ENCODE measurements at places on chromosomes 4 and X.

DNA sequence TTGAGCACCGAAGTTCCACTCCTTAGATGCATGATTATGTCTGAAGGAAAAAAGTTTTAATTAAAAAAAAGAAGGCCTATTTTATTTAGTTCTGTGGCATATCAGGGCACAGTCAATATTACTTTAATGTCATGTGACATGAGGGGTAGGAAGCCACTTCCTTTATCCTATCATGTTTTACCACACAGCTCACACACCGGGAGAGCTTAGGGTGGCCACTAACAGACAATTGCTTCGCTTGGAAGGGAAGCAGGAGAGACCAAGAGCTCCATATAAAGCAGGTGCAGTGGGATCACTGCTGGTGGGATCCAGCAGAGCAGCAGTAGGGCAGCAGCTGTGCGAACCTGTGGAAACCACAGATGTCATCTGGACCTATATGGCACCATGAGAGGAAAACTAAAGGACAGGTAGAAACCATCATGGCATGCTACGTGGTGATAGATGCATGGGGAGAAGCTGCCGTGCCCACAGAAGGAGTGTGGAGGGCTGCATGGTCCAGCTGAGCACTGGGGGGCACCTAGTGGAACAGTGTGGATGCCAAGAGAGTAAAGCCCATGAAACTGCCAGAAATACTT, 52.0 kb downstream of the DTHD1 start:
- no peak for DNase-seq

GRCh38 chr4:143575331-143575730, 61.8 kb downstream of the SMARCA5 start:
- DNase-seq = no peak

DNA sequence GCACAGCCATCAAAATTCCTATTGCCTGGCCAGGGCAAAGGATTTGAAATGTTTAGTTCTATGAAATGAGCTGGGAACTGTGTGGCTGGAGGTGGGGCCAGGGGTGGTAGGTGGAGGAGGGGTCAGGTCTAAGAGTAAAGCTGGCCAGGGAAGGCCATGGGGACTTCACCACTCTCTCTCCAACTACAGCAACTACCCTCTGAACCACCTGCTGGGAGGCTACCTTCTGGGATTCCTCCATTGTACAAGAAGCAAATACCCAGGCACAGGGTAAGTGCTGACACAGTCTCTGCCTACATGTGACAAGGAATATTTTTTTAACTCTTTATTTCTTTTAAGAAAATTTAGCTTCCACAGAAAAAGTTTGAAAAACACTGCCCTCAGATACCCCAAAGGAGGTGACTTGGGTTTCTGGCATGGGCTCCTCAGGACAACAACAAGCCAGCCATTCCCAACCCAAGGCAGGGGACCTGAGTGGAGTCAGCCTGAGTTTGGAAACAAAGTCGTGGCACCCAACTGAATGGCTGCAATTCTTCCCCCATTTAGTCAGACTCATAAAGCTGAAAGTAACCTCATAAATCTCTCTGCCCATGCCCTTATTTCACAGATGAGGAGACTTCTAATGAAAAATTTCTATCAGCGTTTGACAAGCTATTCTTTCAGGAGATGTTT, 593.8 kb upstream of the DIPK2B start:
- no peak for DNase-seq

DNA sequence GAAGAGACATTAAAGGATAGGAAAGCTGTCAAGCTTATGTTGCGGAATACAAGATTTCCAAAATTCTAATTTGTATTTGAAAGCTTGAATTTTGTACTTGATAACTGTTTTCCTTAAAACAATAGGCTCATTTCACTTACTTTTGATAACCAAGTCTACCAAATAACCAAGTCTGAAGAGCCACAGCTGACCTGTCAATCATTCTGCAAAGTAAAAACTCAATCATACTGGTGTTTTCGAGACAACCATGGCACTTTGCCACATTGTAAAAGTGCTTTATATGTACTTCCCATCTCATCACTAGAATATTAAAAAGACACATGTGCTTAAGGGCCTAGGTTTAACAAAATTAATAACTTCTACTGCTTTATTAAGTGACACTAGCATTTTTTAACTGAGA, 47.9 kb downstream of the LEF1 start:
- DNase-seq = no peak

DNA sequence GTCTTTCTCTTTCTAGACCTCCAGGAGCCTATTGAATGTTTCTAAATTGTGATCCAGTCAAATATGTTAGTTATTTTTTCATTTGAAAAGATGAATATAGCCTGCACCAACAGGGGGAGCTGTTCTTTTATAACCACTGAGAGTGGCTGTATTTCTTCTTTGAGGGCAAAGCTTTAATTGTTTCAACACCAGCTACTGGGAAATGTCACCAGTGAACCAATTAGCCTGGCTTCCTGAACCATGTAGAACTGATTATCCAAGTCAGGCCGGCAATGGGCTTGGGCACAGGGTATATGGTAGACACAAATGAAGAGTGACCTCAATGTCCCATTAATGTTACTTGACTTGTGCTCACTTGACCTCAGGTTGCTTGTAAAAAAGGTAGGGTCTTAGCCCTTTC, 4.8 kb upstream of the DAPP1 start:
- no peak for DNase-seq

GRCh38 chrX:48632207-48632606, 34.9 kb downstream of the WDR13 start:
- DNase-seq = no peak

- DNase-seq = no peak
Measured at GRCh38 chr4:184039963-184040383, 134.9 kb downstream of the STOX2 start.

DNA sequence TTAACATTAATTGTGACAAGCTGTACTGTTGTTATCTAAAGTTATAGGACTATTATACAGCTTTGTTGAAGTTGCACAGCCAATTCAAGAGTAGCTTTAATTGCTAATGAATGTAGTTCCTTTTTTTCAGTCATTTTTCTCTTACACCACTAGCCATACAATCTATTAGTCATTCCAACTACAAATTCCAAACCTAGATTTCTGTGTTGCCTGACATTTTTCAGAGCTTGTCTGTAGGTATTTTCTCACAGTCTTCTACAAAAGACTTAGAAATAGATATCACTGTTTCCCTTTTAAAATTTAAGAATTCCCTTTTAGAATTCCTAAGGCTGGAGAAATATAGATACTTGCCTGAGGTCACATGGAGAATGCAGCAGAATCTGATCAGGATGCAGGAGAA, 307.0 kb upstream of the HS3ST1 start:
- no peak for DNase-seq

- no peak for DNase-seq
Measured at GRCh38 chr4:147610686-147611085, 6.5 kb upstream of the TMEM184C start.

DNA sequence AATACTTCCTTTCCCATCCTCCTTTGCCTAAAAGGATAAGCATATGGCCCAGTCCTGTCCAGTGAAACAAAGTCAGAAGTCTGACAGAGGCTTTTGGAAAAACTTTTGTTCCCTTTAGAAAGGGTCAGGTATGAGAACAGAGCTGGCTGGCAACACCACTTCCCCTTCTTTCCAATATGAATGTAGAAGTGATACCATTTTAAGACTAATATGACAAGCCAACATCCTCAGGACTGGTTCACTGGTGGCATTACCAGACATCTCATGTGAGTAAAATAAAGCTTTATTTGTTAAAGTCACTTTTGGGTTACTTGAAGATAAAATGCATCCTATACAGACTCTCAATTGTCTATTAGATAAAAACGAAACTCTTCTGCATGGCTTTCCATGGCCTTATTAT, 83.6 kb upstream of the PTCHD1 start:
- DNase-seq = no peak

DNA sequence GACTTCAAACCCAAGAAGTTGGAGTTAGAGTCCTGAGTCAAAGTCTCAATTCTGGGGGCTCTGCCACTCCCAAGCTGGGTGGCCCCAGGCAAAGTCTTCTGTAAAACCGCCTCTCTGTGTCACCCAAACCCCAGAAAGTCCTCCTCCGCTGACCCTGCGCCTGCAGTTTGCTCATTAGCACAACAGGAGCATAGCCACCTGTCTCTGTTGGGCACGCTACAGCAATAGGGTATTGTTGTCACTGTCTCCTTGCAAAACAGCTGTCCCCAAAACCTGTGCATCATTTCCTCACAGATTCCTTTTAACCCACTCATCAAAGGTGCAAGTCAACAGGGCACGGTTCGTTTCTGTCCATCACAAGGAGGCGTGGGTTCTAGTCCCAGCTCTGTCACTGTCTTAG, 8.0 kb upstream of the DGAT2L6 start:
- DNase-seq = no peak

All from right lobe of liver (tissue), 6 donors.